Fibroblast of skin of back (primary cell): ENCODE measurements at places on chromosomes 1 and 21.
A peak's percentile ranks its signal among the peaks of the same experiment; 100 is the strongest.

DNA sequence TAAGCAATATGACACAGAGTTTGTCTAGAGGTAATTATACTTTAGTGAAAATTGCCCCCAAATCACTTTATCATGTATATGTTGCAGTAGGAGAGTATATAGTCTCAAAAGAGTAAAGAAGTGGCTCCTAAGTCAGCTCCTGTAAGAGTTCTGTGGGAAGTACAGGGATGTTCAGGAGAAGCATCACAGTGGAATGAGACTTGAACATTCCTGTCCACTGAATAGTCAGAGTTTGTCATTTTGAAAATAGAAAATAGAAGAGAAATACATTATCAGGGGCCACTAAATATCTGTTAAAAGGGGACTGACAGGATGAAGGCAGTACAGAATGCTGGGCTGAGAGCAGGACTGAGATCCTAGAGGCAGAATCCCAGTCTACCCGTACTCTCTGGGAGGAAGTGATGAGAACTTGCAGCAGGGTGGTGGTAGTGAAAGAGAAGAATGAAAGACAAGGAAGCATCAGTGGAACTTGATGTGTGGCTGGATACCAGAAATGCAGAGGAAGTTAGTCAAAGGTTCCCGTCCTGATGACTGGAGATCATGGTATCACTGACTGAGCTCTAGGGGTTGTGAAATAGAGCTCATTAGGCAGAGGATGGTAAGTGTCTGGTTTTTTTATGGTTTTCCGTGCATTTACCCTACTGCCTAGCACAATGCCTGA lies 153.4 kb downstream of the FMN2 start:
- peak; percentile 94 for DNase-seq

DNA sequence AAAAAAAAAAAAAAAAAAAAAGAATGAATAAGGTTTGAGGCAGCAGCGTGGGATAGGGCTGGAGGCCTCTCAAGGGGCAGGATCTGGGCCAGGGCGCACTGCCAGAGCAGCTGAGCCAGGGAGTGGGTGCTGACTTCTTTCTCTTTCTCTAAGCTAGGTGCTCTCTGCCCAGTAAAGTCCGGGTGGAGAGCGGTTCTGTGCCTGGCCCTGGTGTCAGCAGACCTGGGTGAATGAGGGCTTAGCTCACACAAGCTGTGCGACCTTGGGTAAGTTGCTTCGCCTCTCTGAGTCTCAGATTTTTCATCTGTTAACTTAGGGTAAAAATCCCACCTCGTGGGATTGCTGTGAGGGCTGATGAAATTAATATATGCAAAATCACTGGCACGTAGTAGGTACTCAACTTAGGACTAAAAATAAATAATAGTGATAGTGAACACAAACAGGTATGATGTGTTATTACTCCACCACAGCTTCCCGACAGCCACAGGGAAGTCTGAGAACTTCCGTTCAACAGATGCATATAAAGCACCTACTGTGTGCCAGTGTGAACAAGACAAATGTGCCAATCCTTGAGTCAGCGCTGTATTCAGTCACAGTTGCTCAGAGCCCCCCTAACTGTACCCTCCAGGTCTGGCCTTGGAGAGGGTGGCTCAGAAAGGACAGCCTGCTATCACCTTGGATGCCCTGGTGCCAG lies 2.0 kb upstream of the FAM131C start:
- DNase-seq = peak; percentile 56

DNA sequence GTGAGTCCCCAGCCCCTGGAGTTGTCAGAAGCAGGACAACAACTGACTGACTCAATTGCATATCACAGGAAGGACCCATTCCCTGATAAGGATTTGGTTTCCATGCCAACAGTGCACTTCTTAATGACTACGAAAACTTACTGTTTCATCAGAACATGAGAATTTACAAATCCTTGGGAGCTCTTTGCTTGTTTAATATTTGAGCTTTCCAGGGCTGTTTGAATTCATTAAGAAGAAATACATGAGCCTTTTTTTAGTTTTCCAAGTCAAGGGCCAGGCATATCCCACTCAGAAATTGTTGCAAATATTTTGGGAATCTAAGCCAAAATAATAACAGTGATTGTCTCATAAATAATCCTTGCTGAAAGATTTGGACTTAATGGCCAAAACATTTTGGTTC lies 27.2 kb upstream of the COL24A1 start:
- peak; percentile 23 for DNase-seq

- DNase-seq = peak; percentile 25
These were observed 126.3 kb downstream of the ADGRL4 start for GRCh38 chr1:78880223-78880622.

DNA sequence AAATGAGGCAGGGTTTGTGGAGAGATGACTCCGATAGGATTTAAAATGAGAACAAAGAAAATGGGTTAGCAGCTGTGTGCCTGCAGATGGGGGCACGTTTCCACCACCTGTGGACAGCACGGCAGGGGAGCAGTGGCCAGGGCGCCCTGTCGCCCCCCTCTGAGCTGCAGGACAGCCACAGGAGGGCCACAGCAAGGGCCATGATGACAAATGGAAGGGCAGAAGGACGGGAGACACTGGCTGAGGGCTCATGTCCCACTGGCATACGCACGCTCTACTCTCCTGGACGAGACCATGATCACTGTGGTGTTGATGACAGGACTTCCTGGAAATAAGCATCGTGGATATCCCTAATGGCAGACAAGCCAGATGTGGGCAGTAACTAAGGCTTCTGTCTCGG lies 241.0 kb downstream of the SDCCAG8 start:
- no peak for DNase-seq

DNA sequence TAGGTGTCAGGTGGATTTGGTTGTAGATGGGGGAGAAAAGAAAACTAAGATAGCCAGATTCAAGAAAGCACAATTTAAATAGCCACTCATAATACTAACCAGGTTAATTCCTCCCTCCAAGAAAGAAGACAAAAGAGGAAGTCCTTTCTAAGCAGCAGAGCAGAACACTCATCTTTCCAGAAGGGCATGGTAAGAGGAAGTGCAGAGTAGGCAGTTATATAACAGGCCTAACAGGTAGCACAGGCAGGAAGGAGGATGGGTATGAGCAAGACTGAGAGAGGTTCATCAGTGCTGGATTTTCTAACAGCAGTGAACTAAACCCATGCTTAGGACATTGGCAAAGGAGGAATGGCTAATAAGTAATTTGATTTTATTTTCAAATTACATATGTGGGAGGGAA lies 517.5 kb downstream of the PLPP3 start:
- no peak for DNase-seq

DNA sequence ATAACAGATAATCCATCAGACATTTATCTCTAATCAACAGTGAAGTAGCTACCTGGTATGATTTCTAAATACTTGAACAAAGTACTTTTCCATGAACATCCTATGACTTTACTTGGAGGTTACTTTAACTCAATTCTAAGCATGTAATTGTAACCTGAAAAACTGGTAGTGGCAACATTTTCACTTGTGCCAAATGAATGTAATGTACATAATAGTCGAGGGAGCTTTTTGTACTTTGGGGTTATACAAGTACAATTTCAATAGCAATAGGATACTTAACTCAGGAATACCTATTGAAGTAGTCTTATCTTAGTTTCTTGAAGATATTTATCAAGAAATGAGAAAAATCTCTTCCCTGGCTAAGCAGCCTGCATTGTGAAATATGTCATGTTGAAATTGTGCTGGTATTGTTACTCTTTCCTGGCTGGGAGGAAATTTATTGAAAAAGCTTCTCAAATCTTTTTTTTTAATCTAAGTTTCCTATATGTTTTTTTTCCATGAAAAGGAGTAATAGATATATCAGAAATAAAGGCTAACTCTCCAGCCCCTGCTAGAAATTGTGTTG lies 33.7 kb upstream of the CACYBP start:
- no peak for DNase-seq

DNA sequence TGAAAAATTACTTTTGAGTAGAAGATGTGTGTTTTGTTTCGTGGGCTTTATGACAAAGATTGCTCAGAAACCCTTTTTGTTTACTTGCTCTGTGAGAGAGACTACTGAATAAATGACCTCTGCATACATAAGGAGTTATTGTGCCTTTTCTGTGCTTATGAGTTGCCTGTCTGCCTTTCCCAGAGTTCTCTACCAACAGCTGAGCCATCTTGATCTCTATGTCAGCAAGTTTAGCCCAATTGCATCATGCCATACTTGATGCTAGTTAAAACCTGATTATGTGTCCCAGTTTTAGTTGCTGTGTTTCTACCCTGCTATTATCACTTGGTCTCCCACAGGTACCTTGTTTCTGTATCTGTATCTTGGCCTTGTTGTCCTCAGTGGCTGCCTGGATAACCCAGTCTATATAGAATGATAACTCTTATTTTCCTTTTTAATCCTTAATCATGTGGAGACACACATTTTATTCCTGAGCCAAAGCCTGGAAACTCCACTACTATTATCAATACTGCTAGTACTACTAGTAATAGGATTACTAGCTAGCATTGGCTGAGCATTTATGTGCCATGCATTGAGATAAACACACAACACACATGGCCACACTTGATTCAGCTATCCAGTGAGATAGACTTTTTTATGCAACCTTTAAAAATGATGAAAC lies 28.7 kb upstream of the GNG12 start:
- DNase-seq = no peak

- peak; percentile 16 for DNase-seq
These were observed 995 bp upstream of the KIF26B start for GRCh38 chr1:245153552-245154428.

DNA sequence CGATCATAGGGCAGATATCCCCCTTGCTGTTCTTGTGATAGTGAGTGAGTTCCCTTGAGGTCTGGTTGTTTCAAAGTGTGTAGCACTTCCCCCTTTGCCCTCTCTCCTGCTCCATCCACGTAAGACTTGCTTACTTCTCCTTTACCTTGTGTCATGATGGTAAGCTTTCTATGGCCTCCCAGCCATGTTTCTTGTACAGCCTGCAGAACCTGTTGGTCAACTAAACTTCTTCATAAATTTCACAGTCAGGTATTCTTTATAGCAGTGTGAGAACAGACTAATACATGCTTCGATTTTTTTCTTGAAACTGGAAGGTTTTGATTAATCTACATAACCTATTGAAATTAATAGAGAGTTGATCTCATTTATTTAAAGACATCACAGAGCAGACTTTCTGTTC lies 302.5 kb upstream of the PBX1 start:
- DNase-seq = no peak

- DNase-seq = peak; percentile 95
These were observed 92.1 kb upstream of the SLC44A3 start for GRCh38 chr1:94727846-94728715.

GRCh38 chr1:115419571-115419970 lies 81.5 kb upstream of the NGF start:
- DNase-seq = no peak

- DNase-seq = peak; percentile 55
These were observed at the start of gene MANEAL for GRCh38 chr1:37793773-37794371. TSS of gene MANEAL (plus strand) at chr1:37793847. CDS start at chr1:37794183, 336 bp downstream.

DNA sequence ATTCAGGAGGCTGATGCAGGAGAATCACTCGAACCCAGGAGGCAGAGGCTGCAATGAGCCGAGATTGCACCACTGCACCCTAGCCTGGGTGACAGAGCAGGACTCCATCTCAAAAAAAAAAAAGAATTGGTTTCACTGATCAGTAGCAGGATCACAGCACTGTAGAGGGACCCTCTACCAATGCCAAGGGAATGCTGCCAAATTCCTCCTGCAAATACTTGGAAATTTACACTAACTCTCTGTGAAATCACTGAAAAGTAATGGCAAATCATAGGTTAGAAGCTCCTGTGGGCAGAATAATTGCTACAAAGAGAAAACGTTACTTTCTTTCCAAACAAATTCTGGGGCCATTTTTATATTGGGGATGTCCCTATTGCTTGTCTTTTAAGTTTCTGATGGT lies 6.7 kb upstream of the GPR25 start:
- DNase-seq = no peak

- no peak for DNase-seq
These were observed 111.9 kb downstream of the GLIS1 start for GRCh38 chr1:53627031-53627430.

GRCh38 chr1:30677471-30677870 lies 45.9 kb downstream of the MATN1 start:
- no peak for DNase-seq

- no peak for DNase-seq
These were observed 76.2 kb upstream of the CXADR start for GRCh38 chr21:17436626-17437111.

GRCh38 chr1:181483285-181484195 lies at the start of gene CACNA1E:
TSS of gene CACNA1E (plus strand) at chr1:181483517. CDS start at chr1:181483745, 228 bp downstream.
- no peak for DNase-seq

DNA sequence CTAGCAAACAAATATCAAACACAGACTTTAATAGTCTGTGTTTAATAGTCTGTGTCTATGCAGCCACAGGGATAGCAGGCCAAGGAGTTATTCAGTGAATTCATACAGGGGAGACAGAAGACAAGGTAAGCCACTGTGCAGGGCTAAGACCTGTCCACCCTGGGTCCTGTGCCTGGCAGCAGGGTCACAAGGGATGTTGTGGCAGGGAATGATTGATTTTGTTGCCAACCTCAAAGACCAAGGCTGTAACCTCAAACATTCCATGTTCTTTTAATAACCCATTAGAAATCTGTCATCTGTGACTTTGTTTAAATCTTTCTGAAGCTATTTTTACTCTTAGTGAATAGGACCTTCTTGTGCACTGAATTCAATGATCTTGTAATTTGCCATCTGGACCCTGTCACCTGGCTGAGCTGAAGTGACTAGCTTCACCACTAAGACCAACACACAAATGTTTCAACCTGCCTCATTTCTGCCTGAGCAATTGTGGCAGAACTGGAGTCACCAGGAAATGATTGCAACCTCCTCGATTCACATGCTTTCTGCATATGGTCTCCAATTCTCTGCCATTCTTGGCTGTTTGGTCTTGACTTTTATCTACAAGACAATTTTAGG lies 154.2 kb downstream of the ASTN1 start:
- no peak for DNase-seq

- no peak for DNase-seq
These were observed 12.9 kb upstream of the FTCD start for GRCh38 chr21:46168238-46168637.

DNA sequence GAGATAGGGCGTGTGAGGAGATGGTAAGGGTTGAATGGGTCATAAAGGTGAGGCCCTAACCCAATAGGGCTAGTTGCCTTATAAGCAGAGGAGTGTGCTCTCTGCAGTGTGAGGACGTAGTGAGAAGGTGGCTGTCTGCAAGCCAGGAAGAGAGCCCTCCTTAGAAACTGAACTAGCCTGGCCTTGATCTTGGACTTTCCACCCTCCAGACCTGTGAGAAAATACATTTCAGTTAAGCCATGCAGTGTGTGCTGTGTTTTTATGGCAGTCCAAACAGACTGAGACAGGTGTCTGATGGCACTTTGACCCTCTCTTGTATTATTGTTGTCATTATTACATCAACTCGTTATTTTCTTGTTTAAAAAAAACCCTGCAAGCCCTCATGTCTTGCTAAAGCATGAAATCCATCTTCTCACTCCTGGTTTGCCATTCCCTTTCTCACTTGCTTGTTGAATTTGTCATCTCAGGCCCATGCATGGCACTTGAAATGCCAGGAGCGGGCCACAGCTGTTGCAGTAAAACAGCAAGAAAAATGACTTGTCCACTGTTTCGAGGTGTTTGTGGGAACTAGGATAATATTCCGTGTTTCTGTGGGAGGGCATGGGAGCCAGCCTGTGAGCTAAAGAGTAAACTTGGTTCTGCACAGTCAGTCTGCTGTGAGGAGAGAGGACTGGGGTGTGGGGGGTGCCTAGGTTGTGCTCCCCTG lies 78.6 kb downstream of the STUM start:
- DNase-seq = no peak
